ENCODE measurements at places on chromosomes 6 and 20.

GRCh38 chr6:34381081-34381480, 11.4 kb downstream of the NUDT3 start:
- no peak for DNase-seq

- no peak for DNase-seq
Measured at GRCh38 chr6:43278524-43279078, 19.5 kb upstream of the SLC22A7 start.

DNA sequence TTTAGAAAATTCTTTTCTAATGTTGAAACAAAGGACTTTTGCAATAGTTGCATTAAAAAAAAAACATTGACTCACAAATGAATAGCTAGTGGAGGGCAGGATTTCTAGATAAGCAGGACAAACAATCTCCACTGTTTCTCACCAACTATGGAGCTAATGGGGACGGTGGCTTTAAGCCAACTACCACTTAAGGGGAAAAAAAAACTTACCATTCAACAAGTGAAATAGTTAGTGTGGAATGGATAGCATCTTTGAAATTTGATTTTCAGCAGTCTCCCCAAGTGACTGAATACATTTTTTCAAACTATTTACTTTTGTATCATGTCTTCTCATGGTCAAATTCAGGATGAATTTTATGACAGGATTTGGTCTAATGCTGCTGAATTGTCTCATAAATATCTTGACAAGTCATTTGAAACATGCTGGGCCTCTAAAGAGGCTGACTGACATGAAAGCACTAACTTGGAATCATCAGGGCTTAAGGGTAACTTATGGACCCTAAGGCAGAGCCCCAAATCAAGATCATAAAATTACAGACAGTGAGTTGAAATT, 100.5 kb downstream of the EYA4 start:
- DNase-seq: no peak

- DNase-seq: no peak
Measured at GRCh38 chr20:44959082-44959637, 1.0 kb downstream of the TOMM34 start.

GRCh38 chr6:119240257-119241110, 109.1 kb downstream of the MAN1A1 start:
- DNase-seq: no peak

GRCh38 chr6:108074057-108074358, 533 bp downstream of the OSTM1 start:
- no peak for DNase-seq

GRCh38 chr6:37511910-37512399, 12.3 kb upstream of the CCDC167 start:
- DNase-seq: no peak

DNA sequence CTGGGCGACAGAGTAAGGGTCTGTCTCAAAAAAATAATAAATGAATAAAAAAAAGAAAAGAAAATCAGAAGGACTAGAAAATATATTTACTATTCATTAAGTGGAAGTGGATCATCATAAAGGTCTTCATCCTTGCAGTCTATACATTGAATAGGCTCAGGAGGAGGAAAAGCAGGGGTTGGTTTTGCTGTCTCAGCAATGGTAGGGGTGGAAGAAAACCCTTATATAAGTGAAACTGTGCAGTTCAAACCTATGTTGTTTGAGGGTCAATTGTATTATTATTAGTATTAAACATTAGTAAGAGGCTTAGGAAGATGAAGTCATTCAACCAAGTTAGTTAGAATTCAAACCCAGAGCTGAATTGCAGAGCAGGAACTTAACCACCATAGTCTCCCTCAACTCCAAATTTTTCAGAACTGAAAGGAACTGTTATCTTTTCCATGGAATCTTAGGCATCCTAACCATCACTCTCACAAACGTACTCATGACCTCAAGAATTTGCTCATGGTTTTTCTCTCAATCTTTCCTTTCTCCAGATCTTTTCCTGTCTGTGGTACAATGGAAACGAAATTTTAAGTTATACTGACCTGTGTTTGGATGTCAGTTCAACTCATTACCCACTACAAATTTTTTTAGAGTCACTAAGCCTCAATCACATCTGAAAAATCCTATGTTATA, 7.7 kb upstream of the SMIM13 start:
- DNase-seq: no peak

- DNase-seq: no peak
Measured at GRCh38 chr6:127115746-127116145, 2.7 kb upstream of the RSPO3 start.

- DNase-seq: no peak
Measured at GRCh38 chr20:61809006-61809770, 256.5 kb downstream of the TAF4 start.

DNA sequence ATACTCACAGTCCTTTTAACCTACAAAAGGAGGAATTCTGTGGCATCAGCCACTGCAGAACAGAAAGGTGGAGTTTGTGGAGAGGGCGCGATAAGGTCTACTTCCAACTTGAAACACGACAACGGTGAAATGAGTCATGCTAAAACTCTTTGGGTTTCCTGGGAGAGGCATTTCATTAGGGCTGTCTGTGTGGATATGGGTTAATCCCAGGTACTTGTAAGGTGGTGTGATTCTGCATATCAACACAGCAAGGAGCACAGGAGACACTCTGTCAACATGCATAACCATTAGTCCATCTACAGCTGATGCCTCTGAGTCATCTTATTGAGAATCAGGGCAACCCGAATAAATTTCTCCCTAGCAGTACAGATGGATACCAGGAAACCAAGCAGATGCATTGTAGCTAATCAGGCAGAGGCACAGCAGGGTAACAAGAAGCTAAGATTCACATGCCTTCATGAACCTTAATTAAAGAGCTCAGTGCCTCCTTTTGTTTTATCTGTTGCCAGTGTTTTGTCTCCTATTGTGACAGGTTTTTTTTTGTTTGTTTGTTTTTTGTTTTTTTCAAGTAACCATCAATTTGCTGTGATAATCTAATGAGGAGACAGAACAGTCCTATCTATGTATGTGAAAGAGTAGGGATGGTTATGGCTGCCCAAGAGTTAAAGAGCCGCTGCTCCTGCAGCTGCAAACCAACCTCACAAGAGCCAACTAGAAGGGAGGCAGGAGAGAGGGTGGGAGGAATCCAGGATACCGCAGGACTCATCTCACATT, 315.8 kb upstream of the SOX4 start:
- no peak for DNase-seq

DNA sequence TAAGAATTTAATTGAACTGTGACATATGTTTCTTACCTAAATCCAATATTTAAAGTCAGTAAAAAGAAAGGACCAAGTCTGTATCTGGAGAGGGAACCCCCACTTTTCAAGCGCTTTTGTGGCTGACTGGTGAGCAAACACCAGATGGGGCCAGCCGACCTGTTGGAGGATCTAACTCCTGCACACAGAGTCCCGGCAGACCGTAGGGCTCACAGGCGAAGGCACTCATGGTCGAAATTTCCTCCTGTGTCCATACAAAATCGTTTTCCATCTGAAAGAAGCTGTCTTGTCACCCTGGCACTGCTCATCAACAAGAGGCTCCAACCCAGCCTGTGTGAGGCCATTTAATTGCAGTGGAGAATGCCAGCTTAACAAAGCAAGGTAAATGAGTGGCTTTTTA, 94.0 kb downstream of the SCML4 start:
- no peak for DNase-seq

- DNase-seq: no peak
Measured at GRCh38 chr6:28368522-28368921, 18.8 kb downstream of the ZKSCAN3 start.

GRCh38 chr6:149951626-149952025, 9.8 kb downstream of the ULBP2 start:
- DNase-seq: no peak

- no peak for DNase-seq
Measured at GRCh38 chr6:109336221-109336961, 45.9 kb downstream of the CD164 start.

GRCh38 chr6:168410035-168410434, 30.9 kb upstream of the SMOC2 start:
- DNase-seq: no peak

- DNase-seq: peak; percentile 65
Measured at GRCh38 chr6:33744001-33744848, 2.5 kb downstream of the IP6K3 start.

All from frontal cortex (tissue), 4 donors.